ENCODE measurements at places on chromosomes 13 and 19. TPM values are rescaled to one million over a fixed set of nuclear protein-coding genes. Genes with fewer than 3 reads are reported as not detected.

DNA sequence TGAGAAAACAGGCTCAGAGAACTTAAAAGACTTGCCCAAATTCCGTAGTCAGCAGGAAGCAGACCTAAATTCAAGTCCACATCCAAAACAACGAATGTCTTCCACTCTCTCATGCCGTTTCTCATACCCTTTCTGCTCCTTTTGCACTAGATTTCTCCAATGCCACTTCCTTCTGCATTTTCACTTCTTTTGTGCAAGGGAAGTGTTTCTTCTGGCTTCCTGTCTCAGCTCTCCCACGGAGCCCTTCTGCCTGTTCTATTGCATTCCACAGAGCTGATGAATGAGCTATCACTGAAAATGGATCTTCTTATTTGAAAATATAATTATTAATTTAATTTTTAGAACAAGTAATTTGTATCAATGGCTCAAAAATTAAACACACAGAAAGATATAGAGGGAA is 56.1 kb upstream of the STK24 start:
- no peak for DNase-seq
- H3K27ac ChIP-seq: no peak overlapping the region
- H3K4me1 ChIP-seq: no peaks in the 10 kb centered on the region

- no peaks in the 10 kb centered on the region for H3K27me3 ChIP-seq
- H3K4me3 ChIP-seq: no peak overlapping the region
- H3K36me3 ChIP-seq: peaks cover 11% of the 10 kb centered on the region
- H3K4me1 ChIP-seq: no peaks in the 10 kb centered on the region
Observed at GRCh38 chr19:58338825-58339558, 12.2 kb downstream of the ZSCAN22 start.

- H3K4me3 ChIP-seq: no peak overlapping the region
- no peak overlapping the region for H3K27ac ChIP-seq
- H3K4me1 ChIP-seq: no peaks in the 10 kb centered on the region
- H3K36me3 ChIP-seq: no peaks in the 10 kb centered on the region
- no peaks in the 10 kb centered on the region for H3K27me3 ChIP-seq
Observed at GRCh38 chr13:34320084-34320483, 502.1 kb downstream of the RFC3 start.

- DNase-seq: no peak
- no peak overlapping the region for H3K4me3 ChIP-seq
- H3K36me3 ChIP-seq: no peaks in the 10 kb centered on the region
- no peak overlapping the region for H3K27ac ChIP-seq
Observed at GRCh38 chr13:110366733-110367132, 59.6 kb downstream of the COL4A2 start.

GRCh38 chr13:78867655-78868054 is 208.7 kb upstream of the OBI1 start:
- H3K36me3 ChIP-seq: no peaks in the 10 kb centered on the region
- H3K4me1 ChIP-seq: no peaks in the 10 kb centered on the region
- no peak overlapping the region for H3K4me3 ChIP-seq

DNA sequence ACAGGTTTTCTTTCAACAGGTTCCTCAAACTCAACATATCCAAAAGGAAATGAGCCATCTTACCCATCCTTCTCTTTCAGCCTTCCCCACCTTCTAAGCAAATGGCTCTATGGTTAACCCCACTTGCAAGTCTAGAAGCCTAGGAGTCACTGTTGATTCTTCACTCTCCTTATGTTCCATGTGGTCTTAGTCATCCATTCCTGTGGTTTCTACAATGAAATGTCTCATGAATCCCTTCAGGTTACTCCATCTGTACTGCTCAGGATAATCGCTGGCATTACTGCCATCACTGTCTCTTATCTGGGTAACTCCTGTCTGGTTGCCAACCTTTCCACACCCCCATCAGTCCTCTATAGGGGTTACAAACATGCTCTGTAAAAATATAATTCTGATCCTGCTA is 381.3 kb downstream of the ENOX1 start:
- no peaks in the 10 kb centered on the region for H3K4me1 ChIP-seq
- no peak overlapping the region for H3K27ac ChIP-seq
- H3K36me3 ChIP-seq: no peaks in the 10 kb centered on the region
- DNase-seq: no peak
- H3K27me3 ChIP-seq: no peaks in the 10 kb centered on the region

CGB8 gene
- total RNA-seq: not detected

USF2 gene
- 249 TPM for total RNA-seq

All from T-cell (primary cell).